ENCODE measurements at places on chromosomes 2 and 18.

DNA sequence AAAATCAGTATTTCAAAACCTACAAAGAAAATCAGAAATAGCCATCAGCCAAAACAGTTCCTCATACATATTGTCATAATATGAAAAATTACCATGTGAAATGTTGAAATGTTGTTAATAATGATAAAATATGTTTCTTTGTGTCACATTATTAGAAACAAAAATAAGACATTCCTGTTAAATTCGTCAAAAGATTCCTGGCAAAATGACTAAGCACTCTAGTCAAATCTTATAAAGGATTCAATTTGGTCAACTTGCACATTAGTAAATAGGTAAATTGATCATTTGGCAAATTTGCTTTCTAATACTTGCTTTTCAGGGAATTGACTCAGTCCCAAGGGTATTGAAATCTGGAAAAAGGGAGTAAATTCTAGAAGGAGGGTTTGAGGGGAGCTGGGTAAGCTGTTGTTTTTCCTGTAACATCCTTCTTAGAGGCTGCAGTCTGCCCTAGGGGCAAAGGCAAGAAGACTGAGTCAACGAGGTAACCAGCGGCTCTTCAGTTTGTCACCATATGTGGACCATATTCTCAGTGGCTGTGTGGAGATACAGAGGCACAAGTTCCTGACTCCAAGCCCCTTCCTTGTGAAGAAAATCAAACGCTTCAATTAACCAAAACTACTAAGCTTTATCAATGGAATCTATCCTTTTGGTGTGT, 482.3 kb downstream of the TNS1 start:
- no peak for DNase-seq

- no peak for DNase-seq
Measured at GRCh38 chr18:74097803-74098202, 49.8 kb downstream of the FBXO15 start.

DNA sequence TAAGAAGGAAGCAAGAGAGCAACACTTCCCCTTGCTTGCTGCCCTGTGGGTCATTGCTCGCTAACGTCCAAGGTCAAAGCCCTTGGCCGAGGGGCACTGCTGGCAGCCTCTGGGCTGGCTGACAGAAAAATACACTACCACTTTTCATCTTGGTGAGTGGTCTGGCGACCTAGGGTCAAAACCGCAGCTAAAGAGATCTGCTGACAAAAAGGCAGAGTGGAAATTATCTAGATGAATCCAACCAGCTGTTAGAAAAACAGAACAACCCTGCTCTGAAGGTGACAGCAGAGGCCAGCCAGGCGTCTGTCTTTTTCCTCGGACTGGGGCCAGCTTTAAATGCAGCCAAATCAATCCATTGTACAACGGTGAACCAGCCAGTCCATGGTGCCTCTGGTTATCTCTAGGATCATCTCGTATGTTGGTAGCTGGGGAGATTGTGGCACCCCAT, 92.6 kb downstream of the CD8B2 start:
- DNase-seq, result no peak

- DNase-seq, result no peak
Measured at GRCh38 chr18:71431689-71432088, 1112.5 kb downstream of the CBLN2 start.

DNA sequence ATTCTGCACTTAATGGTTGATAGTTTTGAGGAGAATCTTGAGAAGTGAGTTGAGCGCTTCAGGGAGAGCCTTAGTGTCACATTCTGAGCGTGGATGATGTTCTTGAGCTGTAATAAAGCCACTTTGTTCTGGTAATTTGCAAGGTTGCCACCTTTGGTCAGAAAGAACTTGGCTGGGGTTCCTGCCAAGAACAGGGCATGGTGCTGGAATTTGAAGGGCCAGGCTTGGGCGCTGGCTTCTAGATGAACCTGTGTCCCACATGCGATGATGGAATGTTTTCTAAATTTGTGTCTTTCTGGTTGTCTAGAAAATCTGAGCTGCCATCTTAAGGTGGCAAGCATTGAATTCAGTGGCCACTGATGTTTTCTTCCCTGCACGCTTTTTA, 124.1 kb upstream of the EML6 start:
- DNase-seq, result no peak

- no peak for DNase-seq
Measured at GRCh38 chr2:209526561-209526960, 102.7 kb downstream of the MAP2 start.

- DNase-seq, result no peak
Measured at GRCh38 chr2:168639018-168639417, 163.4 kb upstream of the NOSTRIN start.

Measured in NCI-H2081 treated with DMSO at 0.1 percent for 48 hours (cell line).